ENCODE measurements at places on chromosomes 4 and X.

DNA sequence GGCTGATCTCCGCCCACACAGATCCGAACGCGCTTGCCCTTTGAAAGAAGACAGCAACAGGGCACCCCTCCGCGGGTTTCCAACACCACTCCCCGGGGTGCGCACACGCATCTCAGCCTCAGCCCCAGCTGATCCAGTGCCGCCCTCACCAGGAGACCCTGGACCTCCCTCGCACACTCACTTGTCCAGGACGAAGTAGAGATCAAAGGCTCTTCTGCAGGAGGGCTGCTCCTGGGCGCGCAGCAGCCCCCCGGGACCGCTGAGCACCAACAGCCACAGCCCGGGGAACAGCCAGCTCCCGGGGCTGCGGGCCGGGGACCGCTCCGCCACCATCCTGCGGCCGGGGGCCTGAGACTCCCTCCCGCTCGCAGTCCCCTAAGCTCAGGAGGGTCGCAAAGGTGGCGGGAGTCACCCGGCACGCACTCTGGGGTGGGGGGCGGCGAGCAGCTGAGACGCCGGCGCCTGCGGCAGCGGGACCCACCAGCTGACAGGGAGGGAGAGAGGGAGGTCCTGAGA lies 743 bp downstream of the ANTXR2 start:
- DNase-seq: no peak

- DNase-seq: no peak
Observed at GRCh38 chr4:24565054-24565453, 19.3 kb downstream of the DHX15 start.

GRCh38 chrX:100928660-100929613 lies at the start of gene XKRX:
Gene XKRX, minus strand, starts transcription at chrX:100928917. Its CDS starts 613 bp downstream, at chrX:100928304.
- no peak for DNase-seq

GRCh38 chrX:151363316-151363715 lies 33.7 kb upstream of the VMA21 start:
- no peak for DNase-seq

- DNase-seq: no peak
Observed at GRCh38 chr4:88276952-88277710, 7.2 kb downstream of the PPM1K start.

- DNase-seq: no peak
Observed at GRCh38 chr4:85823295-85823694, 348.3 kb downstream of the ARHGAP24 start.

DNA sequence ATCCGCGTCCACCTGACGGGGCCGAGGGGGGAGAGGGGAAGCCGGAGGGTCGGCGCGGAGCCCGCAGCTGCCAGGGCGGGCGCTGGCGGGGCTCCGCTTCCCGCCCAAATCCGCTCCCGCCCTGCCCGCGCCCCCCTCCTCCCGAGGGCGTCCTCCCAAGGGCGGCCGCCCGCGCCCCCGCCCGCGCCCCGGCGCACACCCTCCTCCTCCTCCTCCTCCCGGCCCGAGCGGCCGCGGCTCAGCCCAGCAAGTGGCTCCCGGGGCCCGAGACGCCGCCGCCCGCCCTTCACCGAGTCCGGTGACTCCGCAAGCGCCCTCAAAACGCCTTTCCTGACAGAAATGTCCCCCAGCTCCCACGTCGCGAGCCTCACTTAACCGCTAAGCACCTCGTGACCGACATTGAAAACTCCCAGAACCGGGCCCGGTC lies 487 bp downstream of the HMGB2 start:
- DNase-seq: no peak

GRCh38 chrX:68139791-68140190 lies 293.5 kb downstream of the OPHN1 start:
- no peak for DNase-seq

DNA sequence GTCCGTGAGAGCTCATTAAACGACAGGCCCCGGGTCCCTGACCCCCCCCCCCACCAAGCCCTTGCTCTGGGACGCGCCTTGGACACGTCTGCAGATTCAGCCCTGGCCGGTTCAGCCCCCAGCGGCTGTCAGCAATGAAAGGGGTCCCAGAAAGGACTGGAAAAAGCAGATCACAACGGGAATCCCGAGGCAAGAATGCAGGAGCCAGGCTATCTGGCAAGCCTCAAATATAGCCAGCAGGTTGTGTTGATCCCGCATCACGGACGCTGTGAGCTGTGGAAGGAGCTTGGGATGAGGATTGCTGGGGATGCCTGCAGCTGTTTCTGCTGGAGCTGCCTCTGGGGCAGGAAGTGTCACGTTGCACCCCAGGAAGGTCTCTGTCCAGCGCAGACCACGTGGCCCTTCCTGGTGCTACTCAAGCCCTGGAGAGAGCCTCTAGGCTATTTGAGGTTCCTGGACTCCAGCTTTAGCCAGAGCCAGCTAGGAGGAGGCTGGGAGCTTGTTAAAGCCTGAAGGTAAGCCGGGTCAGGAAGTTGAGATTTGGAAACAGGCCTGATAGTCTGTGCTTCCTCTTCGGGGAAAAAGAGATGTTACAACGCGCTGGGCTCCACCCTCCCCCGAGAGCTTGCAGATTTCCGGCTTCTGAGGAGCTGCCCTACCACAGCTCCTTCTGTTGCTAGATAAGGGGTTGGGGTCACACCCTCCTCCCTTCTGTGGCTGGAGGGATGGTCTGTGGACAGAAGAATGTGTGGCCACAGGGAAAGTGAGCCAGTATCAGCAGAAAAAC lies 19.3 kb upstream of the CSF2RA start:
- no peak for DNase-seq

DNA sequence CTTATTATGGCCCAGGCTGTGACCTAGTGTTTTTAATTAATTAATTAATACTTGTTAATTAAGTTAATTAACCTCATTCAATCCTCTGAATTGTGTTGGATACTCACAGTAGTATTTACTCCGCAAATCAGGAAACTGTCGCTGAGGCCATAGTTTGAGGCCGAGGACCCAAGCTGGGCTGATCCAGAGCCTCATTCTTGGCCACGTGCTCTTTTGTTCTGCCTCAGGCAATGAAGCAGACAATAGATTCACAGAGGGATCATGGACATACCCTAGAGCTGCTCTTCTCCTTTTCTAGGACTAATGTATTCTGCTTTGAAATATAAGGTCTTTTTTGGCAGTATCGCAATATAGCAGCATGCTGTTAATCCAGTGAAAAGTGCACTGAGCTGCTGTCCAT lies 24.0 kb upstream of the SNCA start:
- DNase-seq: no peak

- no peak for DNase-seq
Observed at GRCh38 chrX:150774798-150775568, 81.8 kb downstream of the MTMR1 start.

DNA sequence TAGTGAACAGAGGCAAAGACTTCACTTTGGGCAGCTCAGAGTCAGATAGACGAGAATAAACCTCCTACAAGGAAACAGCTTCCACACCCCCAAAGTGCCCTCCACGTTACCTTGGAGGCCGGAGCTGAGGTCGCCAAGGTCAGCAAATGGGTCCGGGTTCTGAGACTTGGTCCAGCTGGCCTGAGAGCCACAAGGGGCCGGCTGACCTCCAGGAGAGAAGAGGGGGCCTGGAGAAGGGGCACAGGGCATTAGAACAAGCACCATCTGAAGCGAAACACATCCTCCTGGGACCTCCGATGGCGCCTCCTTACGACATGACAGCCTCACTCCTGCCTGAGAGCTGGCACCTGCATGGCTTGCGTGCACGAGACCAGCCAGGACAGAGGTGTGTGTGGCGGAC lies 33.6 kb upstream of the CPLX1 start:
- no peak for DNase-seq
